ENCODE measurements at places on chromosomes 7 and 10.
A peak's percentile ranks its signal among the peaks of the same experiment; 100 is the strongest.

- no peak for DNase-seq
Observed at GRCh38 chr10:82221601-82222149, 346.7 kb downstream of the NRG3 start.

DNA sequence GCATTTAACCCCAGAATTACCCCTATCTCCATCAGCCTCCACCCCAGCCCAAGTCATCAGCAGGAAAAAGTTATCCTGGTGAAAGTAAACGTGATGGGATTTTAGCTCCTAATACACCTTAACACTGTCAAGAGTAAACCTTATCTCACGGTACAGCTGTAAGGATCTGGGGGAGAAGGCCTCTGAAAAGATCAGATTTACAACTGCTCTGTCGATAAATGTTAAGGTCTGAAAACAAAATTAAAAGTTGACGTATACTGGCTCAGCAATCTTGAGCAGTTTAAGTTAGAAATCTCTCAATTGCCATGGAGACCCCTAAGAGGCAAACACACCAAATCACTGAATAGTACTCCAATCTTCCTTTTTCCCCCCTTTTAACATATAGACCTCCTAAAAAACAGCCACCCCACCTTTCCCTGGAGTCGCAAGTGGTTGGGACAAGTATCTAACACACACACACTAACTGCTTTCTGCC is 6.1 kb downstream of the SKAP2 start:
- DNase-seq = no peak

GRCh38 chr7:131071786-131072504 is 255.7 kb upstream of the MKLN1 start:
- DNase-seq = peak; percentile 96

- peak; percentile 7 for DNase-seq
Observed at GRCh38 chr10:121792198-121792597, 135.6 kb downstream of the ATE1 start.

DNA sequence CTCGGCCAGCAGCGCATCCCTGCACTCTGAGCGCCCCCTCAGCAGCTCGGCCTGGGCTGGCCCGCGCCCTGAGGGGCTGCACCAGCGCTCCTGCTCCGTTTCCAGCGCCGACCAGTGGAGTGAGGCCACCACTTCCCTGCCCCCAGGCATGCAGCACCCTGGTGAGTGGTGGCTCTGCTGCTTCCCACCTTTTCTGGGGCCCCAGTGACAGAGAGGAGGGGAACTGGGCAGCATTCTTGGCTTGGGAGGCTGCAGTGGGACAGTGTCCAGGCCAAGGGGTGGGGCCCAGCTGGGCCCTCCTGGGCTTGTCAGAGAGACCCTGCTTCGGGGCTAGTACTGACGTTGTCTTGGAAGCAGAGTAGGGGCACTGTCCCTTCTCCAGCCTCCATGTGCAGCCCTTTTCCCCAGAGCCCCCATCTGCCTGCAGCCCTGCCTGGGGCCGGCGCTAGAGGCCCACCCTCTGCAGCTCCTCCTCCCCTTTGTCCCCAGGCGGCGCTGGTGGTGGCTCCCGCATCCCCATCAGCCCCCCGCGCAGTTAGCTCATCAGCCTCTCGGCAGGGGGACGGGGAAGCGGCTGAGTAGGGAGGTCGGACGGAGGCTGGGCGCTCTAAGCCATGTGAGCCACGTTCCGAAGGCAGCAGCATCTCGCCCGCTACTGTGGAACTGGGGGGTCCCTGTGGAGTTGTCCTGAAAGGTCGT is 29.2 kb downstream of the GBX1 start:
- no peak for DNase-seq

DNA sequence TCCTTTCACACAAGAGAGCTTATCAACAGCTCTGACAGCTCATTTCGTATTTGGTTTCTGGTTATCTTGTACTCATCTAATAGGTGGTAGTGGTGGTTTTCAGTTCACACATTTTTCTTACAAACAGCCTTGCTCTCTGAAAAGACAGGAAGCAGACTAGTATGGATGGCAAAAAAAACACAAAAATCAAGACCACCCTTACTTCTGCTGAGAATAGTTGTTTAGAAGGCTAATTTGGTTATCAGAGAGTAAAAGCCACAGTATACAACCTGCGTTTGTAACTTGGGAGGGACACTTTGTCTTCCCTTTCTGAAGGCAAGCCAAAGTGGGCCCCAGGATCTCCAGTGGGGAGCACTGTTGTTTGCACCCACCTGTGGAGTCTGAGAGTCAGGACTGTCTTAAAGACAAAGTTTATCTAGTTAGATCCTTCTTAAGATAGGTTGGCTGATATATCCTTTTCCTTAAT is 68.0 kb downstream of the PIP4K2A start:
- DNase-seq = no peak

GRCh38 chr7:135975166-135975565 is 2.0 kb downstream of the MTPN start:
- no peak for DNase-seq

DNA sequence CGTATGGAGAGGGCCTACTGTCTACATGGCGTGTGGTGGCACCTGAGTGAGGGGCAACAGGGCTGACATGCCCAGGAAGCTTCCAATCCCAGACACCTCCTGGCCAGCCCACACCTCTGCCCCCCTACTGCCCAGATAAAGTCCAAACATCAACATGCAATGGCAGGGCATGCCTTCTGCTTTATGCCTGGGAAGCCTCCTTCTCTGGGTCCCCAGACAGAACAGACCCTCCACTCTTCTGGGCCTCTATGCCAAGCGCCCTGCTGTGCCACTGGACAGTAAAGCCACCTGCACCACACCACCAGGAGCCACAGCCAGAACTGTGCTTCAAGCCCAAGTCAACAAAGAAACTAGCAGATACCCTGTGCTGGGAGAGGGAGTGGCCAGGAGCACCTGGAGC is 12.5 kb downstream of the TMEM72 start:
- DNase-seq = no peak

- no peak for DNase-seq
Observed at GRCh38 chr7:47691988-47692387, 110.1 kb upstream of the TNS3 start.

GRCh38 chr7:87474533-87475358 is 734 bp downstream of the ABCB4 start:
- no peak for DNase-seq

GRCh38 chr10:72794260-72794659 is 99.3 kb upstream of the OIT3 start:
- no peak for DNase-seq
